ENCODE measurements at places on chromosomes 6 and 20. TPM values are rescaled to one million over a fixed set of nuclear protein-coding genes. Genes with fewer than 3 reads are reported as not detected.

ADAT2 gene
- total RNA-seq, result 1.0 TPM

DNA sequence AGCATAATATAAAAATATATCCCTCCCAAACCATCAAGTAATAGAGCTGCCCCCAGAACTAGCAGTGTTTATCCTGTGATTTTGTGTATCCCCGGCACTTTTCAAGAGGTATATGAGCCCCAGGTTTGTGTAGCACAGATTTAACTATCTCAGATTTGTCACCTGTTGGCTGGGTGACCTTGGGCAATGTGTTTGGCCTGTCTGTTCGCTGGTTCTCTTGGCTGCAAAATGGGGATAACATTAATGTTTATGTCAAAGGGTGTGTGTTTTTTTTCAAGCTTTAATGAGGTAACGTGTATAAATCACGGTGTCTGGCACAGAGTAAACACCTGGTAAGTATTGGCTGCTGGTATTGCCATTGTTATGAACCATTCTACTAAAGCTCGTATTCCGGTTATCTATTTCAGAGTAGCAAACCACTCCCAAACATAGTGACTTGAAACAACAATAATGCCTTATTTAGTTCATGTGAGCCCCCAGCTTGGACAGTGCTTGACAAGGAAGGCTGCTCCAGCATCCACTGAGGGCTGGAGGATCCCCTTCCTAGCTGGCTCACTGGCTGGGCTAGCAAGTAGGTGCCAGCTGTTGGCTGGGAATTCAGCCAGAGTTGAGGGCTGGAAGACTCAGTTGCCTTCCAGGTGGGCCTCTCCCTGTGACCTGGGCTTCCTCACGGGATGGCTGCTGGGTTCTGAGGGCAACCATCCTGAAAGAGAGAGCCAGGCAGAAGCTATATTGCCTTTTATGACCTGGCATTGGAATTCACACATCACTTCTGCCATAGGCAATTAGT is 36.2 kb downstream of the PDRG1 start:
- no peak overlapping the region for H3K27ac ChIP-seq
- no peaks in the 10 kb centered on the region for H3K36me3 ChIP-seq
- no peaks in the 10 kb centered on the region for H3K27me3 ChIP-seq
- no peak for DNase-seq
- no peak overlapping the region for H3K4me3 ChIP-seq
- no peaks in the 10 kb centered on the region for H3K4me1 ChIP-seq

- H3K27ac ChIP-seq, result peak overlapping the region; percentile 23
- H3K4me3 ChIP-seq, result no peak overlapping the region
- H3K4me1 ChIP-seq, result no peaks in the 10 kb centered on the region
- no peaks in the 10 kb centered on the region for H3K27me3 ChIP-seq
- no peaks in the 10 kb centered on the region for H3K36me3 ChIP-seq
- no peak for DNase-seq
Observed at GRCh38 chr6:137749696-137750211, 117.3 kb upstream of the TNFAIP3 start.

DNA sequence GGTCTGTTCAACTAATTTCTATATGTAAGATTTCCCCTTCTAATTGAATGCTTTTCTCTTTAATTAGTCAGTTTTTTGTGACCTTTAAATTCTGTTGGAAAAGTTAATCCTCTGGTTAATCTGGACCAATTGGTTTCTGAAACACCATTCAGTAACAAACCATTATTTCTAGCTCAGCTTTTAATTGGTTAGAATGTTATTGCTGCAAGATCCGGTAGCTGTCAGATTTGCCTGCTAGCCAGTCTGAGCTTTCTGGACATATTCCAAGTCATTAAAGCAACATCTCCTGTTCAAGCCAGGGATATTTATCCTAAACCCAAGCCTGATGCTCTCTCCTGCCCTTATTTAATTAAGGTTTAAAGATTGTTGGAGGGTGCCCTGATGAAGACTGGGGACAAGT is 55.1 kb upstream of the FBXL4 start:
- no peaks in the 10 kb centered on the region for H3K36me3 ChIP-seq
- no peak for DNase-seq
- H3K27ac ChIP-seq, result no peak overlapping the region

- no peaks in the 10 kb centered on the region for H3K27me3 ChIP-seq
- H3K4me3 ChIP-seq, result no peak overlapping the region
- no peaks in the 10 kb centered on the region for H3K4me1 ChIP-seq
Observed at GRCh38 chr6:40988634-40989033, 50.4 kb downstream of the UNC5CL start.

Measured in right atrium auricular region (tissue), 2 donors.